ENCODE measurements at places on chromosomes 1 and 21.

GRCh38 chr1:205329719-205330118, 8.2 kb upstream of the NUAK2 start:
- no peak for DNase-seq

GRCh38 chr21:32167513-32167912, 111.3 kb downstream of the MIS18A start:
- DNase-seq: no peak

DNA sequence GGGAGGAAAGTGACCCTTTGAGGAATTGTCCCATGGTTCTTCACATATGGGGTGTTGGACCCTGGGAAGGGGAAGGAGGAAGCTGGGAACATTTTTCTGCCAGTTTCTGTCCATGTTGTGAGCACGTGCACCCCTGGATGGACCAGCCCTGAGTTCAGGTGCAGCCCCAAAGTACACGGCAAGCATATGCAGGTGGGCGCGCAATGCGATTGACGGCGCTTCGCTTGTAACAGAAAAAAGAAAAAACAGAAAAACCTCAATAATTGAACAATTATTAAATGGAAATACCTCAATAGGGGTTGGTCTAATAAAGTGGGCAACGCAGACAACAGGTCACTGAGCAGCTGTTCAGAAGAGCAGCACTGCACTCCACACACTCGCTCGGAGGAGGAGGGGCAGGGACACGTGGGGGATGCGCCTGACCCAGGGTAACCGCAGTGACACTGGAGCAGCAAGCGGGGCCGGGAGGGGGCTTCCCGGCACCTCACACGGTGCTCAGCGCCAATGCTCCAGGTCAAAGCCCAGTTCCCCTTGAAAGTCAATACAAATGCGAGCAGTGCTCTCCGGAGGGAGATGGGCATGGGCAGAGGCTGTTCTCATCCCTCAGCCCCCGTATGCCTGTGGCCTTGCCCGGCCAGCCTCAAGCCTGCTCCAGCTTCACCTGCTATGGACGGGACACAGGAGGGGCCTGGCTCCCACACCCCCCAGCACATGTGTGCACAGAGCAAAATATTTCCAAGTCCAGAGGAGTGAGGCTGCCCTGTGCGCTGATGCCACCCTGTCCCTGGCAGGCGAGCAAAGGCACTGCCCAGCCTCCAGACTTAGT, 6.6 kb upstream of the ACTRT2 start:
- no peak for DNase-seq

DNA sequence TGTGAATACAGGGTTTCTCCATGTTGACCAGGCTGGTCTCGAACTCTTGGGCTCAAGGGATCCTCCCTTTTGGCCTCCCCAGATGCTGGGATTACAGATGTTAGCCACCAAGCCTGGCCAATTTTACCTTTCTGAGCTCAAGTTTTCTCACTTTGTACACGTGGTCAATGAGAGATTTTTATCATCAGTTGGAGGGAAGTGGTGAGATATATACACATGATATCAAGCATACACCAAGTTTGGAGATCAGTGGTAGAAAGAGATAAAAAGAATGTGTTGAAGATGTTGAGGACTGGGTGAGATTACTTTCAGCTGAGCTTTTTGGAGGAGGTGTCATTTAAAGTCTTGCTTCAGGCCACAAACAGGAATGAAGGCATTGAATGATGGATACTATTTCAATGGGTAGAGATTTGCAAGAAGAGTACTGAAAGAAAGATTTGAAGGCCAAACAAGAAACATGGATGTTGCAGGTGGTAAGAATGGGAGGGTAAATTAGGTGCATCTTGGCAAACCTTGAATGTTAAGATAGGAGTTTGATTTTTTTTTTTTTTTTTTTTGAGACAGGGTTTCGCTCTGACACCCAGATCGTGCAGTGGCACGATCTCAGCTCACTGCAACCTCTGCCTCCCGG, 3.0 kb upstream of the SESN2 start:
- no peak for DNase-seq

- no peak for DNase-seq
These were observed 2.4 kb upstream of the IER5 start for GRCh38 chr1:181086091-181086490.

DNA sequence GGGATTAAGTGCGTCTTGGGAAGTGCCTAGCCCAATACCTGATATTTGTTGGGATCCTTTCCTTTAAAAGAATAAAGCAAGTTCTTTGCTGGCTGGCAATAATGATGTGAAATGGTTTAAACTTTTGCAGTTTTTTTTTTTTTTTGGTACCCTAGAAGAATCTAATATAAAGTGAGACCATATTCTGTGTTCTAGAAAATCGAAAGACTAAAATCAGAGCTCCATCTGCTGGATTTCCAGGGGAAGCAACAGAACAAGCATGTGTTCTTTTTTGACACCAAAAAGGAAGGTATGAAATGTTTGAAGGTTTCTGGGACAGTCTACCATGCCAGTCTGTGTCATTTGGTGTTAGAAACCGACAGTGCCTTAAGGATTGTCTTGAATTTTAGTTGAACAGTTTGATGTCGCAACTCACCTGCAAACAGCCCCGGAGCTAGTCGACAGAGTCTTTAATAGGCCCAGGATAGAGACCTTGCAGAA, 6.4 kb downstream of the UTP11 start:
- no peak for DNase-seq

DNA sequence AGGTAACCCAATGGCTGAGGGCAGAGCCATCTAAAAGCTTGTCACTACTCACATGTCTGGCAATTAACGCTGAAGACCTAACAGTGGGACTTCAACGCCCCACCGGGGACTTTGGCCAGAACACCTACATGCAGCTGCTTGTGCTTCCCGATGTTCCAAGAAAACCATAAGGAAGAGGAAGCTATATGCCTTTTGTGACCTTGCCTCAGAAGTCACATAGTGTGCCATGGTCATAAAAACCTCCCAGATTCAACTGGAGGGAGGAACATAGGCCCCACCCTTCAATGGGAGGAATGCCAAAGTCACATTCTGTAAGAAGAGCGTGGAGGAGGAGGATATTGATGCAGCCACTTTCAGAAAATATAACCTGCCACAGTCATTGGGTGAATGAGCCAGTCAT, 147.8 kb upstream of the MAGI3 start:
- DNase-seq: no peak
